Activated CD4-positive, alpha-beta T cell treated with anti-CD3 and anti-CD28 coated beads, Interleukin-2, amount 50 U/mL, for 24 hours (primary cell): ENCODE measurements at places on chromosomes 16 and 17.
A peak's percentile ranks its signal among the peaks of the same experiment; 100 is the strongest.

DNA sequence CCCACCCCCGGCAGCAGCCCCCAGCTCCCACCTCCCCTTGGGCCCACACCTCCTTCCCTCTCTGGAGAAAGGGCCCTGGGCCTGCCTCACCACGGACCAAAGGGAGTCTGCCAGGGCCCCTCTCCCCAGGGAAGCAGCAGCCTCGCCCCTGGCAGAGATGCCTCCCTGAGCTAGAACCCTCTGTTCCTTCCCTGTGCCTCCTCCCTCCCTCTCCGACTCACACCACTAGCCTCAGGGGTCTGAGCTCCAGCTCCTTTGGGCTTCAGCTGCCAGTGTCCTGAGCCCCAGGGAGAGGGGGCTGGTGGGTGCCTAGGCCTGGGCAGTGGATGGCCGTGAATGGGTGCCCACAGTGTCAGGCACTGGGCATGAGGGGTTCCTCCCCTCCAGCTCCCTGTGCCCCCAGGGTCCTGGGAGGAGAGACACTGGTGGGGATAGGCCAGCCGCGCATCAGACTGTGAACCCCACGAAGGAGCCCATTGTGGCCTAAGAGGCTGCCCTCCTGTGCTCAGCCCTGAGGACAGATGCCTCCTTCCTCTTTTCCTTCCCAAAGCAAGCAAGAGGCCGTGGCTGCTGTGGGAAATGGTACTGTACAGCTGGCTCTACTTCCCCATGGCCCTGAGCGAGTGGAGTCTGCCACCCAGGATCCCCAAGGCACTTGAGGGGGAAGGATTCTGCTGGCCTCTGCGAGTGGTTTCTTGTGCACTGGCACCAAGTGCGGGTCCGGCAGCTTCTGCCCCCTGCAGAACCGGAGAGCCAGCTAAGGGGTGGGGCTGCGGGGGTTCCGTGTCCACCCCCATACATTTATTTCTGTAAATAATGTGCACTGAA, 20.7 kb downstream of the MMP15 start:
- no peak for DNase-seq

DNA sequence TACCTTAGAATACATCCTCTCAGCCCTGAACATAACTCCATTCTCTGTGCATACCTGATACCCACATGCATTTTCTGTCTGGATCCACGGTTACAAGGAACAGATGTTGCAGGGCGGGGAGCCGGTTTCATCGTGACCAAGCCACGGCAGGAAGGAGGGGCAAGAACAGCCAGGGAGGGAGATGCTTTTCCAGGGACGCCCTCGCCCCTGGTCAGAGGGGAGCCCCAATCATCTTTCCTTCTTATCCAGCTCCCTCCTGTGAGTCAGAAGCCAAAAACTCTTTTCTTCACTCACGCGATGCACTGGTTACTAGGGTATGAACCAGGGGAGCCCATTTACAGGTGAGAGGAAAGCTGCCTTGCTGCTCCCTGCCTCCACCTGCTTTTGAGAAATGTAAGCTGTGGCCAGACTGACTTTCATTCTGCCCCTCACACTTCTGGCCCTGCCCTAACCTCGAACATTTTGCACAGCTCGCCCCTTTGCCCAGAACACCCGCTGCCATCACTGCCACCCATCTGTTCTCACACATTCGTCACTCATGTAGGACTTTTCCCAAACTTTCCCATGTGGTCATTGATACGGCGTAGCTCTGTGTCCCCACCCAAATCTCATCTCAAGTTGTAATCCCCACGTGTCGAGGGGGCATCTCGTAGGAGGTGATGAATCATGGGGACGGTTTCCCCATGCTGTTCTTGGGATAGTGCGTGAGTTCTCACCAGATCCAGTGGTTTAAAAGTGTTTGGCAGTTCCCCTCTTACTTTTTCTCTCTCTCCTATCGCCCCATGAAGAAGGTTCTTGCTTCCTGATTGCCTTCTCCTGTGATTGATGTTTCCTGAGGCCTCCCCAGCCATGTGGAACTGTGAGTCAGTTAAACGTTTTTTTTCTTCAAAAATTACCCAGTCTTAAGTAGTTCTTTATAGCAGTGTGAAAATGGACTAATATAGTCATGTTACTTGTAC, 20.5 kb downstream of the FOXL1 start:
- DNase-seq, result no peak

- peak; percentile 57 for DNase-seq
Measured at GRCh38 chr16:2474877-2475412, at the start of gene TBC1D24. Gene TBC1D24 (plus strand): TSS chr16:2475127. CDS start chr16:2496149, 21,022 bp downstream.

DNA sequence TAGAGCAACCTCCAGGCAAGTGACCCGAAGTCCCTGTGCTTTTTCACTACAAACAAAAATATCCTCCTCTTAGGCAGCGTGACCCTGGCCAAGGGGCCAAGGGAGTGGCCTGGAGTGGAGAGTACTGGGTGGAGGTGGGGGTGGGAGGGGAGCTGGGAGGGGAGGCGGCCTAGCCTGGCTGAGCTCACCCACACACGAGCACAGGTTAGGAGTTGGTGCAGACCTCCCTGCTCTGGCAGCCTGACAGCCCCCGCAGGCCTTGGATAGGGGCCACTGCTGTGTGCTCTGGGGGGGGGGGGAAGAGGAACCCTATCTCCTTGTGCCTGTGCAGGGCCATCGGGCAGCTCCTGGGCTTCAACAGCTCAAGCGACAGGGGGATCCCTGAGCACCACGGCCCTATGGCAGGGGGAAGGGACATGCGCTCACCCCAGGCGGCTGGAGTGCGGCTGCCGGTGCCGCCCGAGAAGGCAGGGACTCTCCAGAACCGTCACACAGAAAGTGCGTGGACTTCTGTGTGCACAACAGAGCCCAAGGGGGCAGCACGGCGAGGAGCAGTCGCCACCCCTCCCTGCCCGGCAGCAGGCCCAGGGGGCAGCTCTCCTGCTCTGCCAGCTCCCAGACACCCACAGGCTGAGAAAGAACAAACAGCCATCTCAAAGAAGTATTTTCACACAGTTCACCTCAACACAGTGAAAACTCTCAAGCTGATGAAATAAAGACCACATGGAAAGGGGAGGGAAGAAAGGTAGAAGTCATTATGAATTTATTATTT, 13.3 kb downstream of the SLC16A3 start:
- no peak for DNase-seq

DNA sequence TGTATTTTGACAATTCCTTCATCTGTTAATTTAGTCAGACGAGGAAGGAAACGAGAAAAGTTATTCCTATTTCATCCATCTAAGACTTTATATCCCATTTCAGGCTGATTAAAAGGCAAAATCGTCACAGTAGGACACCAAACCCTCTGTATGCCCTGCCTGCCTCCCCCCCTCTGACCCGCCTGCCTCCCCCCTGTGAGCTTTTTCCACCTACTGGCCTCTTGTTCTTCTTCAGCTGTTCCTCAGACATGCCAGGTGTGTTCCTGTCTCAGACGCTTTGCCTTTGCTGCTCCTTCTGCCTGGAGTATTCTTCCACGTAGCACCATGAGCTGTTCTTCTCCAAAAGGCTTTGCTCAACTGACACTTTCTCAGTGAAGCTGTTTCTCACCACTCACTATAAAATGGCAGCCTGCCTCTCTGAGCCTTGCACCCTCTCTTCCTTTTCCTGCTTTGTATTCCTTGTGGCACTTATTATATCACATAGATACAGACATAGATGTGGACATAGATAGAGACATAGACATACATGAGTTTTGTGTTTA, 723.4 kb downstream of the MAF start:
- no peak for DNase-seq

GRCh38 chr16:85901773-85902365, 2.9 kb downstream of the IRF8 start:
- DNase-seq, result no peak
